Stimulated activated CD4-positive, alpha-beta T cell treated with anti-CD3 and anti-CD28 coated beads, TNF-alpha, amount 100 ng/mL, for 48 hours (primary cell): ENCODE measurements at places on chromosomes 6 and 20.

DNA sequence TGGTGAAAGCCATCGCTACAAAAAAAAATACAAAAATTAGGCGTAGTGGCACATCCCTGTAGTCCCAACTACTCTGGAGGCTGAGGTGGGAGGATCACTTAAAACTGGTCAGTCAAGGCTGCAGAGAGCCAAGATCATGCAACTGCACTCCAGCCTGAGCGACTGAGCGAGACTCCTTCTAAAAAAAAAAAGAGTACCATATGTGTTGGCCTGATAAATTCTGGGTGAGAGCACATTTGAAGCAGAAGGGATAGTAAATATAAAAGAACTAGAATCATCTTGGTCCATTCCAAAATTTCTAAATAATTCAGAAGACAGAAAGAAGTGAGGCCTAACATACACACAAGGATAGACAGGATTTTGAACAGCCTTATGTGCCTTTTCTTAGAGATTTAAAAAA is 2.2 kb downstream of the IBTK start:
- no peak for DNase-seq

DNA sequence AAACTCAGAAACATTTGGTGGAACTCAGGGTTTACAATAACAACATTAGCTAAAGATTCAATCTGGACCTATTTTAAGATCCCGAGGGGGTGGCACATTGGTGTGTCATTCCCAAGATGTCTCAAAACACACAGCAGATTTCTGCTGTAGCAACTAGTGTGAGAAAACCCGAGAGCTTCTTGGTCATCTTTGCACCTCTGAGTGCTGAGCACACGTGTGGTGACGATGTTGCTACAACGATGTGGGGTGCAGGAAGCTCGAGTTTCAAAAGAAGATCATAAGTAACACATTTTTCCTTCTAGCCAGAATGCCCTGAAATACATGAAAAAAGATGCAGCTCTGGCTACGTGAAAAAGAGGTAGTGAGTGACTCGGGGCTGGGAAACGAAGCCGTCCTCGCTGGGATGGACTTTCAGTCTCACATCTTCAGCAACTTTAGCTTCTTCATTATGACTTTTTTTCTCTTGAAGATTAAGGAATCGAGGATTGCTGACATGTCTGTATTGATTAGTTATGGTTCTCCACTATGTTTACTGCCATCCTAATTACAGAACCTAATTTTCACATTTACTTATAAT is 1.5 kb downstream of the RAMACL start:
- no peak for DNase-seq

GRCh38 chr6:15628499-15629131 is 34.2 kb downstream of the DTNBP1 start:
- DNase-seq = peak; percentile 38

GRCh38 chr6:9766240-9766915 is 648.5 kb downstream of the TFAP2A start:
- DNase-seq = no peak

GRCh38 chr20:17749978-17750721 is 50.4 kb downstream of the BANF2 start:
- no peak for DNase-seq

- DNase-seq = no peak
These were observed 10.0 kb downstream of the YTHDF1 start for GRCh38 chr20:63205896-63206295.

DNA sequence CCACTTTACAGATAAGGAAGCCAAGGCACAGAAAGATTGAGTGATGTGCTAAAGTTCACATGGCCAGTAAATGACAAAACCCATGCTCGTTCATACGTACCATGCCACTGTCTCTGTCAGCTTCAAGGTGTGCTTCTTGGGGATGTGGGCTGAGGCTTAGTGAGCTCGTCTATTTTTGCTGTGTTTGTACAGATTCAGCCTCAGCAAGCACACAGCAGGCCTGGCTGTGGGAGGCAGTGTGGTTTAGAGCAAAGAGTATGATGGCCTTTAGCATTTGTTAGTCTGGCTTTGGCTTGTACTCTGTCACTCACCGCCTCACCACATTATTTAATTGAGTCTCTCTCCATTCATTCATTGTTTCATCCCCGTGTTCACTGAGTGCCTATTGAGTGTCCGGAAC is 55.3 kb downstream of the BMP6 start:
- DNase-seq = no peak

GRCh38 chr6:135519348-135519747 is 21.8 kb upstream of the AHI1 start:
- DNase-seq = no peak

DNA sequence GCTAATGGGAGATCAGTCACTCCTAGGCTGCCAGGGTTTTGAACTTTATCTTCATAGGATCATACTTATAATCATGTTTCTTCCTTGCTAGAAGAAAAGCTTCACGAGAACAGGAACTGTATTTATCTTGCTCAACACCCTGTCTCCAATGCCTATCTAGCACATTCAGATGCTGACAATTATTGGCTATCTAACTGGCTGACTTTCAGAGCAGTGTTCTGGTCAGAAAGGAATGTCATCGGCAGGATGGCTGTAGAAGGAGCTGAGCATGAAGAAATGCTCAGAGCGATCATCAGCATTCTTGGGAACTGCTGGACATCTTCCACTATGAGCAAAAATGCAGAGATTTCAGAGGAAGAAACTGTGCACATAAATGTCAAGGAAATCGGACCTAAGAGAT is 628.0 kb upstream of the NRSN1 start:
- DNase-seq = no peak

GRCh38 chr6:169289257-169289618 is 35.6 kb upstream of the THBS2 start:
- DNase-seq = no peak

- DNase-seq = no peak
These were observed 157.8 kb downstream of the MTHFD1L start for GRCh38 chr6:151023342-151023741.

- no peak for DNase-seq
These were observed 277.2 kb downstream of the ARHGAP18 start for GRCh38 chr6:129432738-129433137.

- DNase-seq = no peak
These were observed 79.0 kb upstream of the SPACA1 start for GRCh38 chr6:87968435-87969278.

GRCh38 chr6:66230591-66230990 is 523.6 kb upstream of the EYS start:
- no peak for DNase-seq

DNA sequence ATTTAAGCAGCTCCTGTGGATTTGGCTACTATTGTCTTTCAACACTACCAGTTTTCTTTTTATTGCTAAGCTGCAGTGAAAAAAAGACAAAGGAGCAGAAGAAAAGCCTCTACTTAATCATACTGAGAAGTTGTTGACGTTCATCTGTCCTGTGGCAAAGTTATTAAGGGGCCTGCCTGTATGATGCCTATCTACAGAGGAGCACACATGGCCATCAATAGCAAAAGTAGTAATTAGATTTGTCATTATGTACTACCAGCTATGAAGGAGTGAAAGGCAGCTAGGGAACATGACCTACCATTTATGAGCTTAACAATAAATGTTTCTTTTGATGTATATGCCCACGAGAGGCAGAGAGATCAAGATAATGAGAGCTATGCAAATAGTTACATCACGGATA is 620.9 kb downstream of the PHF3 start:
- no peak for DNase-seq

- DNase-seq = no peak
These were observed 218.3 kb upstream of the DTNBP1 start for GRCh38 chr6:15881150-15881549.

- DNase-seq = no peak
These were observed 23.6 kb upstream of the EDN1 start for GRCh38 chr6:12266571-12266970.

- DNase-seq = no peak
These were observed 736.9 kb downstream of the QKI start for GRCh38 chr6:164151161-164152120.

DNA sequence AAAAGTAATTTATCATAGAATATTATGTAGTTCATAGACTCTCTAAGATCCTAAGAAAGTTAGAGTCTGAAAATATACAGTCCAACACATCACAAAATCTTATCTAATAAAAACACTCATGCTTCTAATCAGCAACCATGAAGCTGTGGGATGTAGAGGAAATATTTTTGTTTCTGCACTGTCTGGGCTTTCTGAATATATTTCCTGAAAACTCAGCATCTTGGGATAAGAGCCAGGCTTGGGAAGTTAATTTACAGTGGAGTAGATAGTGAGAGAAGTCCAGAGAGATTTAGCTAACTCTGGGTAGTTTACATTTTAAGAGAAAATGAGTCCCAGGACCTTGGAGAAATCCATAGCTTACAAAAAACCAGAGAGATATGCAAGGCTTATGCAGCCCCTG is 150.4 kb upstream of the BMP5 start:
- no peak for DNase-seq

DNA sequence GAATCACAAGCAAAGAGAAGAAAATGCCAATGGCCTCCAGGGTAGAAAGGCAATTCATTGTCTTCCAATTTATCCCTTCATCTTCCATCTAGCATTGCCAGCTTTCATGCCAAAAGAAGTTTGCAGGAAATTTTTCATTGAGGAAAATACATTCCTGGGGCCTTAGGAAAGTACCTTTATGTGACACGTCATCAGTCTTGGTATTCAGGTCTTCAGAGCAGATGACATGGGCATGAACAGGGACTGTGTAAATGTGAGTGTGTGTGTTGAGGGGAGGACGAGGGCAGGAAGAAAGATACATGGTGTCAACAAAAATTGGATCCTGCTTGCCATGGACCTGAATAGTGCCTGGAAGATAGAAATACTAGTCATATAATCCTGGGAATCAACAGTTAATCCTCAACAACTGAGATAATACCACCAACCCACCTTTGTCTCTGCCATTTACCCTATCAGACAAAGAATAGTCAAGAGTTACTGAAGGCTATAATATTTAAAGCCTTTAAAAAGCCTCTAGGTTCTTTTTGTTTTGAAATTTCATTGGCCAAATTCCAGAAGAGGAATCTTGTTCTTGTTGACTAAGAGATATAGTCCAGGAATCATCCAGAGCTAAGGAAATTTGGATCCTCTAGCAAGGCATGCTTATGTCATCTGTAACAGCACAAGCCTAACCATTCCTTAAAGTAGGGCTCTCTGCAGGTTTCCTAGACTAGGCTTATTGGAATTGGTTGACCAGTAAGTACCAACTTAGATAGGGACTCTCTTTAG is 405.8 kb upstream of the SASH1 start:
- DNase-seq = no peak

GRCh38 chr6:107458672-107459282 is 587 bp downstream of the PDSS2 start:
- DNase-seq = peak; percentile 18

GRCh38 chr6:107817784-107818183 is 6.3 kb downstream of the SCML4 start:
- DNase-seq = no peak

DNA sequence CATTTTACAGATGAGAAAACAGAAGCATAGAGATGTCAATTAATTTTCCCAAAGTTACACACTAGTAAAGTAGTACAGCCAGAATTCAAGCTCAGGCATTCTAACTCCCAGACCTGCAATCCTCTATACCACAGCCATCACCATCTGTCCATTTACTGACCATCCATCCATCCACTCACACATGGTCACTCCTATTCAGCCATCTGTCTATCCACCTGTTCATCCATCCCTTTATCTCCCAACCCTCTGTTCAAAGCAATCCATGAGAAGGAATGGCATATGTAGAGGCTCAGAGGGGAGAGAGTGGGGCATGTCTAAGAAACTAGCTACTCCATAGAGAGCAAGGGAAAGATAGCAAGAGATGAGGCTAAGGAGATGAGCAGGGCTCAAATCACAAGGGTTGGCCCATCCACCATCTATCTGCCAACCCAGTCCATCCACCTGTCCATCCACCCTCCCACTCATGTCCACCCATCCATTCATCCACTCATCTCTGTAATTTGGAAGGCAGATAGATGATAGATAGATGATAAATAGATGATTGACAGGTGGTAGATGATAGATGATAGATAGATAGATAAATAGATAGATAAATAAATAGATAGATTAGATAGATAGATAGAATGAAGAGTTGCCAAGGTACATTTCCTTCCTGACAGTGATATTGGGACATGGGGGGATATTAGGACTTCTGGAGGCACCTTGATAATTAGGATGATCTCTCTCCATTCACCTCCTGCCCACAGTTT is 12.2 kb upstream of the C6orf132 start:
- DNase-seq = no peak

- no peak for DNase-seq
These were observed 15.6 kb upstream of the MRGBP start for GRCh38 chr20:62780696-62781095.

DNA sequence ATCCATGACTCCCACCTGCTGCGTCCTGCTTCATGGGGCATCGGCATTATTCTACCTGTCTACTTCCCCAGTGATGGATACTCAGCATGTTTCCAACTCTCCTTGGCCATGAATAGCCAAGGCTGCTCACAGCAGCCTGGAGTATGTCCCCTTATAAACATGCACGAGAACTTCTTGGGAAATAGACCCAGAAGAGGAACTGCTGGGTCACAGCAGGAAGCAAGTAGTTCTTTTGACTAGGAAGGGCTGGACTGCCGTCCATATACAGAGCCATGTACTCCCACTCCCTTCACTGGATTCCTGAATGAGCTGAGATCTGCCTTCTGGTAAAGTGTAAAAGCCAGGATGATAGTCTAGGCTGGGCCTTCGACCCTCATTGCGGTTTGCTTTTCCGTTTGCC is 106.3 kb upstream of the KCNK16 start:
- DNase-seq = no peak

- no peak for DNase-seq
These were observed 365.6 kb downstream of the FARS2 start for GRCh38 chr6:5626727-5627426.

GRCh38 chr6:144284783-144285547 is at the start of gene UTRN:
Gene UTRN, plus strand, starts transcription at chr6:144285335. Its CDS starts 6,494 bp downstream, at chr6:144291829.
- no peak for DNase-seq

DNA sequence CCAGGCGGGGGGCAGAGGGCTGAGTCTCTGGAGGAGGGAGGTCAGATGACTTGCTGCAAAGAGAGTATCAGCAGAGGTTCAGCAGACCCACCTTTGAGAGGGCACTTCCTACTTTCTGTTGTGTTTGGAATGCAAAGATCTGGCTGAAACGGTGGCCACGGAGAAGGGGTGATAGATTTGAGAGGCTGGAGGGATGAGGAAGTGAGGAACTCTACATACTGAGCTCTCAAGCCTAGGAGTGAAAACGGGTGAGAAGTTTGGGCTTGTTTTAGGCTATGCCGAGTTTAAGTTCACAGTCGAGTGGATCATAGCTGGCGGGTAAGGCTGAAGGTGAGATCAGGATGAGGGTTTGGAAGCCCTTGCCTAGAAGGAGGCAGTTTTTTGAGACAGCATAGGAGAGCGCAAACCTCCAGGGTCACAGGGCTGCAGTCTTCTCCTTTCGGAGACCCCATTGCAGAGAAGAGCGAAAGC is 477 bp upstream of the ITPA start:
- no peak for DNase-seq
